ENCODE measurements at places on chromosomes 4 and X. TPM values are rescaled to one million over a fixed set of nuclear protein-coding genes. Genes with fewer than 3 reads are reported as not detected.

ADH1A gene
- polyA plus RNA-seq: 1.2 TPM

GC gene
- polyA plus RNA-seq: 2.2 TPM

TCEAL9 gene
- polyA plus RNA-seq: 240 TPM

BEND4 gene
- polyA plus RNA-seq: 1.3 TPM

OPN1MW gene
- polyA plus RNA-seq: not detected

ANKRD17 gene
- 75.5 TPM for polyA plus RNA-seq

GABRE gene
- 5.5 TPM for polyA plus RNA-seq

GAGE13 gene
- not detected for polyA plus RNA-seq

FRMD7 gene
- polyA plus RNA-seq: 1.4 TPM

- DNase-seq: no peak
Observed at GRCh38 chr4:84126061-84126787, 372.9 kb downstream of the NKX6-1 start.

- no peak for DNase-seq
Observed at GRCh38 chrX:118734909-118735308, 7.5 kb downstream of the IL13RA1 start.

DNA sequence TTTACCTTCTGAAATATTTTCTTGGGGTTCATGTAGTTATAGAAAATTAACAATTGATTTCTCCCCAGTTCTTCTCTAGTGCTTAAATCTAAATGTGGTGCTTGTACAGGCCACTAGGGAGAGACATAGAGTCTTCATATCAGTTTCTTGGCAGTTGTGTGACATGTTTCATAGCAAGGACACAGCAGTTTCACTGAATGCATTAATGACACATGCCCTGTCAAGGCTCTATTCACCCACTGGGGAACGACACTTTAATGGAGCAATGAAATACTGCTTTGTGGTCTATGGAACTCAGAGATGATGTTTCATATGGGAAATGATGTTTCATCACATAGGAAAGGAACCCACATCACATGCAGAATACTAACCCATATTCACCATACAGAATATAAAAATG is 2.8 kb downstream of the VEGFC start:
- DNase-seq: peak; percentile 35

DNA sequence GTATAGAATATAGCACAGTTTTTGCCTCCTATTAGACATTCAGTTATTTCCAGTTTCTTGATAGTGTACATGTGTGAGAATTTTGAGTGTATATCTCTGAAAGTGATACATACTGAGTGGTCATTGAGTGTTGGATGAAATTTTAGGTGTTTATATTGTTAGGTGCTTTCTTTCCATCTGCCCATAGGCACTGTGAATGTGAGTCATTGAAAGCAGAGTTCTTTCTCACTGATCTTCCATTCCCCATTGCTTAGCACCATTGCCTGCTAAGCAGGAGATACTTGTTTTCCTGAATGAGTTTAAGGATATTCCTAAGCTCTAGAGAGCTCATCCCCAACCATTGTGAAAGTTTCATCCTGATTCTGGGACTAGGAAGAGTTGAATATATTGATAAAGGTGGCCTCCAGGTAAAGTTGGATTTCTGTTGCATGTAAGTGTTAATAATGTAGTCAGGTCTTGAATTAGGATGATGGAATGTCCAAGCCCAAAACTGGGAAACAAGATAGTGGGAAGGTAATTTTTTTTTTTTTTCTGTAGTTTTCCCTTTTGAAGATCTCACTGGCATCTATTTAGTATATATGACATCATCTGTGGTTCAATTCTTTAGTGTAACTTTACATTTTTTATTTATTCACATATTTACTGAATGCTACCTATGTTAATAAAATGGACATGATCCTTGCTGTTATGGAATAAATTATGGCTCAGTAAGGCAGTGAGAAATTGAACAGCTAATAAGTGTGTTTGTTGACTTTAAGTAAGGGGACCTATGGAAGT is 22.1 kb downstream of the UBE2K start:
- DNase-seq: no peak

DNA sequence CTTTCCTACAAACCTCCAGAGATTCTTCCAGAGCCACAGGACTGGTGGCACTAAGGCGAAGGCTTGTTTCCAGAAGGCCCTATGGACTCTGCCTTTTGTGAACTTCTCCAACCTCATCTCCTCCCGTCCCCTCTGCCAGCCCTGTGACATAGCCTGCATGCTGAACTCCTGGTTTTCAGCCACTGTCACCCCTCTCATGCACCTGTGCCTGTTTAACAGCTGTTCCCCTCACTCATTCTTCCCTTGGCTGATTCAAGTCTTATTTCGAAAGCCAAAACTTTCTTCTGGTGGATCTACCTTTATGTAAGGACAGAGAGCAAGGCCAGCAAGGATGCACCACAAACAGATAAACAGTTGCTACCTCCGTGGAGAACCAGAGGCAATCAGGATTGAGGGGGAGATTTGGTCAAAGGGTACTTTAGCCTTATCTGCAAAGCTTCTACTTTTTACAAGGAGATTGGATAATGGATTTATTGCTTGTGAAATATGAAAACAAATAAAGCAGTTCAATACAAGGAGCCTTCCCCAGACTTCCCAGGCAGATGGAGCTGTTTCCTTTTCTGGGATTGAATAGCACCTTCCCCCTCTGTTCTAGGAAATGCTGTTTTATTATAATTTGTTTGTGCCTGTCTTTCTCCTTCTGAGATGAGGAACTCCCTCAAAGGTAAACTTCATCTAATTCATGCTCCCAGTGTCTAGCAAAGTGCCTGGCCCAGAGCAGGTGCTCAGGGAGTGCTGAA is 5.7 kb downstream of the CITED1 start:
- no peak for DNase-seq

- no peak for DNase-seq
Observed at GRCh38 chr4:84778041-84778440, 188.4 kb downstream of the WDFY3 start.

DNA sequence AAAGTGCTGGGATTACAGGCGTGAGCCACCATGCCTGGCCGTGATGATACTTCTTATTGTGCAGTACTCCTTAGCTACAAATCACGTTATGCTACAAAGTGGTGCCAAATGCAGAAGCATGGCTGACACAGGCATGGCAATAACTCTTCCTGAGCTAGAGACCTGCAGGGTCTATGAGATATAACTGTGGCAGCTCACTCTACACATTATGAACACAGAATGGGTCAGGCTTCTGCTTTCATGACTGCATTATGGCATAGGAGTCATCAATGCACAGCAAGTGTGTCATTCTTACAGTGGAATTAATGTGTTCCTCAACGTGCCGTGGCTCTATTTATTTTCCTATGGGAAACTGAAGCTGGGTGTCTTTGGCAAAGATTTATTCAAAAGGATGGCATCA is 64.5 kb downstream of the UGT8 start:
- DNase-seq: no peak

- no peak for DNase-seq
Observed at GRCh38 chr4:156956826-156957368, 14.7 kb downstream of the PDGFC start.

DNA sequence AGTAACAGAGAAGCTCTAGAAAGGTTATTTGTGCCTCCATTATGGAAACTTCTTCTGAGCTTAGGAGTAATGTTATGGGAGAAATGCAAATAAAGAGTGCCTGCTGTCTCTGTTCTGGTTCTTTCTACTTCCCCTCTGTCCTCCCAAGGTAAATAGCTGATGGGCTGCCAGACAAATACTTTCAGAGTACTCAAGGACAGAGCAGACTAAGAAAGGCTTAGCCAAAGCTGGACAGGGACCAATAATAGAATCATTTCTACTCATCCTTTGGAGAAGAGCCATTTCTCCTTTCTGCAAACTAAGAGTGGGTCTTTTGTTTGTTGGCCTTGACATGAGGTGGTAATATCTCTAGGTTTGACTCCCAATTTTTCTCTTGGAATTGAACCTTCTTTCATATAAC is 136.1 kb downstream of the MID1IP1 start:
- no peak for DNase-seq

- DNase-seq: no peak
Observed at GRCh38 chrX:57904176-57904880, 5.9 kb downstream of the ZXDA start.

DNA sequence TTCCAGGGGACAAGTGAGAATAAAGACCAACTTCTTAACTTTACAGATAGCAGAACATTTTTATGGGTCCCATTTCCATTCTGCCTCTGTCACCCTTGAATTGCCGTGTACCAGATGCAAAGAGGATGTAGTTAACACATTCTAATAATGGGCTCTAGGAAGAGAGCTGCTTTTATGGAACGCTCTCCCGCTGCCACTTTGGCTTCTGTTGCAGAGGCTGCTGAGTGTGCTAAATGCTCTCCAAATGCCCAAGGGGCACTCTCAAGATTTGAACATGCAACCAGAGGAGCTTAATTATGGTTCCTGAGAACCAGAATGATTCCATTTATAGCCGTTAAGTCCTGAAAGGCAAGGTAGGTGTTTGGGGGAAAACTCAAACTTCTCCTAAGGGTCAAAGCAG is 28.1 kb upstream of the GPC3 start:
- DNase-seq: no peak

DNA sequence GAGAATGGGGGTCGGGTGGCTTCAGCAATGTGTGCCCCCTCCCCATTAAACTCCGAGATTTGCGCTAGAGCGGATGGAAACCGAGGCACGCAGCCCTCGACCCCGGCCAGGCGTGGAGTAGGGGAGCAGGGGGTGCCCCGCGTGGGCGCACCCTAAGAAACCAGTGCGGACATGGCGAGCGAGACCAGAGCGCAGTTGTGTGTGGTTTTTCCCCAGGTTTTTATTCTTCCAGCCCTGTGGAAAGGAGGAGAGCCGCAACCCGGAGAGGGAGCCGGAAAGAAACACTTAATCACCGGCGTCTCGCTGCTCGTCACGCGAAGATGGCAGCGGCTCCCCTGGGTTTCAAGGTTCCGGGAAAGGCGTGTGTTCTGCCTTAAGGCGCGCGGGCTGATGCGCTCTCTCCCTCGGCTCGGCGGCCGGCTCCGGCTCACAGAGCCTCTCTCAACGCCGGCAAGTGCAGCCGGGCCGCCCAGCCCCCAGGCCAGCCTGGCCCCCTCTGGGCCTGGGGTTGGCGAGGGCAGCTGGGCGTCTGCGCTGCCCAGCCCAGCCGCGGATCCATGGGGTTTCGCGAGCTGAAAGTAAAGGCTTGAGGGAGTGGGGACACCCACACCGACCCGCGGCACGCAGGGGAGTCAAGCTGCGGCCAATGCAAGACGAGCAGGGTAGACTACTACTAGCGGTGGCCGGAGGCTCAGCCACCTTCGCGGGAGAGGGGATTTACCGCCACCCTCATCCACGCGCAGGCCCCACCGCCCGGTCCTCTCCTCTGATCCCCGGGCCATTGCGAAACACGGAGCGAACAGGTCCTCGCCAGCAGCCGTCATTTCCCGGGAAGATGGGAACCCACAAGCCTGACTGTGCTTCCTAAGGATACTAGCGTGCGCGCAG is 74.0 kb upstream of the BCOR start:
- DNase-seq: no peak

DNA sequence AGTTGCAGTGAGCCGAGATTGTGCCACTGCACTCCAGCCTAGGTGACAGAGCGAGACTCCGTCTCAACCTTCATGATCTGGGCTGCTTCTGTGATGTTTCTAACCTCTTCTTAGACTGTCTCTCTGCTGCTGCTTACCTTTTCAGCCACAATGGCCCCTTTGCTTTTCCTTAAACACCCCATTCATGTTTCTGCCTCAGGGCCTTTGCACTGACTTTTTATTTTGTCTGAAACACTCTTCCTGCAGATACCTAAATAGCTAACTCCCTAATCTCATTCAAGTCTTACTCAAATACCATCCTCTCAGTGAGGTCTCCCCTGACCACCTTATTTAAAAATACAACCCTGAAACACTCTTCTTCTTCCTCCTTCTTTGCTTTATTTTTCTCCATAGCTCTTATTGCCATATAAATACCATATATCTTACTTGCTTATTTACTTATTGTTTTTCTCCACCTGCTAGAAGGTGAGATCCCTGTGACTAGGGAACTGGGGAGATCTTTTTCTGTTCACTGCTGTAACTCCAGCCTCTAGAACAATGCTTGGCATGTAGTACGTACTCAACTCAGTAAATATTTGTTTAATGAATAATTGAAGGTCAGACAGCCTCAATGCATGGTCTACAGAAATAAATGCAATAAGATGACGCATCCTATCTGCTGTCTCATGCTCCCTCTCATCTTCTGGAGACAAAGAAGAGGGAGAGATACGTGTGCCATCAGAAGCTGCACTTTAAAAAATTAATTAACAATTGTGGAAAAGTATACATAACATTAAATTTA is 43.8 kb upstream of the SETD7 start:
- no peak for DNase-seq

DNA sequence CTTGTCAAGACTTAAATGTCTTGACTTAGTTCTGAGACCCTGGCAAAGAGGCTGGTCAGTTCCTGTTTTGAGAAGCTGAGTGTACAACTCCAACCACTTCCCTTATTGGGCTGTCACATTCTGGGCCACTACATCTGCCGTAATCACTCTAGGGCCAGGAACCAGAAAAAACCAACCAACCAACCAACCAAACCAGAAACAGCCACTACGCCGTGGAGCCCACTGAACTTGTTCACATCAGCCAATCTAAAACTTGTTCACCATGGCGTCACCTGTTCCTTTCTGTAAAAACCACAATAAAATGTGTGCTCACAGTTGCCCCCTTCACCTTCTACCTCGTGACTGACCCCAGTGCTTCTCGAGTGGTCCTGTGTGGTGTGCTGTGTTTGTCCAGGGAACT is 107.3 kb downstream of the JADE1 start:
- DNase-seq: no peak

- DNase-seq: no peak
Observed at GRCh38 chr4:119722670-119723069, 94.1 kb upstream of the PDE5A start.

- no peak for DNase-seq
Observed at GRCh38 chr4:2281575-2282343, 19.9 kb upstream of the MXD4 start.

- no peak for DNase-seq
Observed at GRCh38 chr4:124415146-124415545, 297.4 kb downstream of the ANKRD50 start.

DNA sequence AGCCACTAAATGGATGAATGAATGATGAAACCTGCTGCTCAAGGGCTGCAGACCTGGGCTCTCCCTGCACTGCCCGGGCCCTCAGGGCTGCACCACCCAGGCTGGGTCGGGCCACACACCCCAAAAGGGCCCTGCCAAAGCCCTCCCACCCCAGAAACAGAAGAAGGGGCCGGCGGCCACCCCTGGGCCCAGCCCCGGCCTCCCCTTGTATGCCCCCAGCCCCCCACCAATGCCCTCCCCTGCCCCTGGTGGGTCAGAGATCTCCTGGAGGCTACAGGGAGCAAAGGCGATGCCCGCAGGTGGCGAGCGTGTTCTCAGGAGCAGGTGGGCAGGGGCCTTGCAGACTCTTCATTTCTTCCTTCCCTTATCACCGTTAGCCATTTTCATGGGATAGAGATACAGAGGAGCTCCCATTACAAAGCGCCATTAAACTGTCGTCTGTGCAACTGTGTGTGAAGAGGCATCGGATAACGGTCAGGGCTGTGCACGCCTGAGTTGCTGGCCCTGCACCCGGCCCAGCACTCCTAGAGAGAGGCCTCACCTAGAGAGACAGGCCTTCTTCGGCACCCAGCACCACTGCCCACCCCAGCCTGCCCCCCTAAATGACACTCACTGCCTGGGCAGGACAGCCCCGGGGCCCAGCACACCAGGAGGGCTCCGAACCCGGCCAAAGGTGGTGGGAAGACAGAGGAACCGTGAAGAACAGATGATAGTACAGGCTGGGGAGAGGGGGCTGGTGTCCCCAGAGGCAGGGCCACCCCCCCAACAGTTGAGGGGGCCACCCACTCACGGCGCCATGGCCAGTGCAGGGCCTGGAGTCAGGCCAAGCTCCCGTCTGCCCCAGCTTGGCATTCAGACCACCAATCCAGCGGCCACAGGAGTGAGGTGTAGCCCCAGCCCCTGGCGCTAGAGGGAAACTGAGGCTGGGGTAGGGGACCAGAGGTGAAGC is 133.7 kb downstream of the FAM53A start:
- peak; percentile 49 for DNase-seq

Data from renal cortex interstitium (tissue), 15 donors.